Fibroblast of lung (primary cell): ENCODE measurements at places on chromosomes 2 and 18. TPM values are rescaled to one million over a fixed set of nuclear protein-coding genes. Genes with fewer than 3 reads are reported as not detected.

DPP10 gene
- total RNA-seq: not detected in 2 replicates

CRYGC gene
- total RNA-seq: not detected in 2 replicates

THAP4 gene
- 40.6 and 47.7 TPM in 2 replicates for total RNA-seq

CYTIP gene
- total RNA-seq: not detected in 2 replicates

KCTD1 gene
- 7.4 and 8.4 TPM in 2 replicates for total RNA-seq

CYB5A gene
- 63.4 and 113 TPM in 2 replicates for total RNA-seq

CXCR4 gene
- under 0.01 TPM in 1 of 2 replicates, not detected in the other for total RNA-seq

SERPINB12 gene
- not detected in 2 replicates for total RNA-seq

ADAM23 gene
- 2.3 and 3.1 TPM in 2 replicates for total RNA-seq

SPEG gene
- 13.1 and 20.1 TPM in 2 replicates for total RNA-seq

COLEC12 gene
- 24.8 and 60.6 TPM in 2 replicates for total RNA-seq

CDH19 gene
- total RNA-seq: not detected in 2 replicates

FBXO15 gene
- total RNA-seq: 0.77 and 0.83 TPM in 2 replicates

NFATC1 gene
- total RNA-seq: 2.6 and 4.3 TPM in 2 replicates

CD207 gene
- not detected in 2 replicates for total RNA-seq

BCL2L11 gene
- 10.2 and 10.3 TPM in 2 replicates for total RNA-seq

NT5C1B gene
- total RNA-seq: not detected in 2 replicates

FBXO48 gene
- total RNA-seq: 0.26 and 0.33 TPM in 2 replicates

UCN gene
- 1.2 and 1.3 TPM in 2 replicates for total RNA-seq

TLX2 gene
- under 0.01 TPM in 1 of 2 replicates, not detected in the other for total RNA-seq

MAL gene
- under 0.01 TPM in 1 of 2 replicates, not detected in the other for total RNA-seq

SLC40A1 gene
- 91.9 and 97.4 TPM in 2 replicates for total RNA-seq

APOB gene
- total RNA-seq: under 0.01 TPM in 2 replicates

TEKT4 gene
- not detected in 2 replicates for total RNA-seq

IL1B gene
- 0.26 TPM in 1 of 2 replicates, not detected in the other for total RNA-seq

STEAP3 gene
- total RNA-seq: 9.8 and 13.7 TPM in 2 replicates

CFC1 gene
- not detected in 2 replicates for total RNA-seq

ERBB4 gene
- total RNA-seq: under 0.01 and 0.17 TPM in 2 replicates

TXNDC2 gene
- total RNA-seq: not detected in 2 replicates

OTOS gene
- total RNA-seq: not detected in 2 replicates

ARHGAP28 gene
- 27.2 and 35.0 TPM in 2 replicates for total RNA-seq

ANKRD53 gene
- total RNA-seq: 0.26 and 1.3 TPM in 2 replicates

GALR1 gene
- not detected in 2 replicates for total RNA-seq

SNTG2 gene
- not detected in 2 replicates for total RNA-seq

RUFY4 gene
- not detected in 2 replicates for total RNA-seq

TGFA gene
- not detected in 2 replicates for total RNA-seq

COLEC11 gene
- total RNA-seq: 0.77 and 0.83 TPM in 2 replicates

ASPRV1 gene
- total RNA-seq: 0.26 and 0.33 TPM in 2 replicates

SLC25A52 gene
- under 0.01 TPM in 1 of 2 replicates, not detected in the other for total RNA-seq

PDE11A gene
- total RNA-seq: 0.33 TPM in 1 of 2 replicates, not detected in the other

CCBE1 gene
- 60.9 and 122 TPM in 2 replicates for total RNA-seq

LGALSL gene
- 2.8 and 3.1 TPM in 2 replicates for total RNA-seq

CABYR gene
- 5.6 and 14.0 TPM in 2 replicates for total RNA-seq

VAMP5 gene
- total RNA-seq: 45.5 and 69.5 TPM in 2 replicates

SERPINB13 gene
- total RNA-seq: not detected in 2 replicates

MLPH gene
- 8.2 and 10.7 TPM in 2 replicates for total RNA-seq

FZD7 gene
- total RNA-seq: 24.7 and 39.1 TPM in 2 replicates

LCT gene
- total RNA-seq: under 0.01 TPM in 2 replicates

UGT1A10 gene
- total RNA-seq: not detected in 2 replicates

PRKAG3 gene
- 0.26 and 0.33 TPM in 2 replicates for total RNA-seq

PPP1R7 gene
- total RNA-seq: 53.7 and 70.7 TPM in 2 replicates

STPG4 gene
- total RNA-seq: 0.26 and 0.33 TPM in 2 replicates
